Fibroblast of lung (primary cell): ENCODE measurements at places on chromosomes 6 and 20. TPM values are rescaled to one million over a fixed set of nuclear protein-coding genes. Genes with fewer than 3 reads are reported as not detected.

Gene GRIK2
- under 0.01 and 0.33 TPM in 2 replicates for total RNA-seq

Gene BEND3
- 0.83 and 1.0 TPM in 2 replicates for total RNA-seq

Gene MAP3K7
- total RNA-seq: 29.8 and 35.5 TPM in 2 replicates

Gene SNAP25
- total RNA-seq: 1.5 and 4.5 TPM in 2 replicates

Gene PAQR8
- total RNA-seq: 5.1 and 6.1 TPM in 2 replicates

Gene HLA-DOA
- not detected in 2 replicates for total RNA-seq

Gene MAPK13
- total RNA-seq: 5.4 and 7.6 TPM in 2 replicates

Gene PIGT
- total RNA-seq: 25.8 and 26.2 TPM in 2 replicates

Gene POU5F1
- under 0.01 TPM in 2 replicates for total RNA-seq

Gene ENTPD6
- 49.6 and 56.5 TPM in 2 replicates for total RNA-seq

Gene DHX35
- total RNA-seq: 11.4 and 11.8 TPM in 2 replicates

Gene MAP3K4
- total RNA-seq: 35.2 and 44.4 TPM in 2 replicates

Gene PROKR2
- total RNA-seq: not detected in 2 replicates

Gene NKX2-2
- total RNA-seq: not detected in 2 replicates

Gene SLC17A4
- not detected in 2 replicates for total RNA-seq

Gene PSMF1
- total RNA-seq: 16.4 and 26.4 TPM in 2 replicates

Gene MC3R
- not detected in 2 replicates for total RNA-seq

Gene AP5S1
- total RNA-seq: 10.0 and 17.8 TPM in 2 replicates

Gene SLC26A8
- total RNA-seq: not detected in 2 replicates

Gene HCRTR2
- not detected in 2 replicates for total RNA-seq

Gene FRMD1
- total RNA-seq: not detected in 2 replicates

Gene SH3BGRL2
- 3.3 and 4.3 TPM in 2 replicates for total RNA-seq

Gene SIRPA
- total RNA-seq: 14.1 and 25.1 TPM in 2 replicates

Gene MEI4
- total RNA-seq: not detected in 2 replicates

Gene EFCAB8
- total RNA-seq: under 0.01 and 0.26 TPM in 2 replicates

Gene CLPSL2
- total RNA-seq: not detected in 2 replicates

Gene SLC17A2
- under 0.01 TPM in 1 of 2 replicates, not detected in the other for total RNA-seq

Gene REPS1
- 21.3 and 28.2 TPM in 2 replicates for total RNA-seq

Gene PGC
- total RNA-seq: not detected in 2 replicates

Gene C6orf58
- not detected in 2 replicates for total RNA-seq

Gene AGPAT1
- total RNA-seq: 15.9 and 22.1 TPM in 2 replicates

Gene KCNB1
- total RNA-seq: under 0.01 TPM in 2 replicates

Gene AGPAT4
- 6.9 and 8.4 TPM in 2 replicates for total RNA-seq
